Activated T-cell treated with anti-CD3 and anti-CD28 coated beads for 24 hours (primary cell): ENCODE measurements at places on chromosomes 6 and 20.

DNA sequence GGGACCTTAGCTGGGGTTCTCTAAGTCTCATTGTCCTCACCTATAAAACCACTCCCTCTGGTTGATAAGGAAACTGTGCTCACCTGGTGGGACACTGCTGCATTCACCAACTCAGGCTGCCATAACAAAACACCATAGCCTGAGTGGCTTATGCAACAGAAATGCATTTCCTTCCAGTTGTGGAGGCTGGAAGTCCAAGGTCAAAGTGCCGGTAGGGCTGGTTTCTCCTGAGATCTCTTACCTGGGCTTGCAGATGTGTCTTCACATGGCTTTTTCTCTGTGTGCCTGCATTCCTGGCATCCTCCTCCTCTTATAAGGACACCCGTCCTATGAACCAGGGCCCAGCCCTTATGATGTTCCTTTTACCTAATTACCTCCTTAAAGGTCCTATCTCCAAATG is 60.0 kb upstream of the SLC32A1 start:
- no peak for DNase-seq

DNA sequence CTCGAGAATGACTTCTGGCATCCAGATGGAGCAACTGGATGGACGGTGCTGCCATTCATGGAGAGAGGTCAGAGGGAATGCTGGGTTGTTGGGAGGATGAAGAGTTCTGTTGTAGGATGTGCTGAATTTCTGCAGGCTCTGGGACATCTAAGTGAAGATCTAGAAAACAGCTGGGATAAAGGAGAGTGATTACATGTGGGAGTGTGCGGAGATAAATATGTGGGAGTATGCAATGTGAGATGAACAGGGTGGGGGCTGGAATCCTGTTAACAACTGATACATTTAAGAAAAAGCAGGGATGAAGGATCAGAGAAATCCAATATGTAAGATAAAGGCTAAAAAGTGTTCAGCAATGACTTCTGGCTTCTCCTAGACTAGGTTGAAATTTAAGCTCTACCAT is 43.1 kb downstream of the FAXC start:
- DNase-seq: no peak

GRCh38 chr6:153167907-153168306 is 36.8 kb upstream of the RGS17 start:
- no peak for DNase-seq

GRCh38 chr6:137172734-137173431 is 561 bp downstream of the IL22RA2 start:
- no peak for DNase-seq

- DNase-seq: peak; percentile 34
Observed at GRCh38 chr6:166258854-166259276, 49.3 kb downstream of the PRR18 start.
